AG09309 (cell line): ENCODE measurements at places on chromosomes 5 and 9.
A peak's percentile ranks its signal among the peaks of the same experiment; 100 is the strongest.

DNA sequence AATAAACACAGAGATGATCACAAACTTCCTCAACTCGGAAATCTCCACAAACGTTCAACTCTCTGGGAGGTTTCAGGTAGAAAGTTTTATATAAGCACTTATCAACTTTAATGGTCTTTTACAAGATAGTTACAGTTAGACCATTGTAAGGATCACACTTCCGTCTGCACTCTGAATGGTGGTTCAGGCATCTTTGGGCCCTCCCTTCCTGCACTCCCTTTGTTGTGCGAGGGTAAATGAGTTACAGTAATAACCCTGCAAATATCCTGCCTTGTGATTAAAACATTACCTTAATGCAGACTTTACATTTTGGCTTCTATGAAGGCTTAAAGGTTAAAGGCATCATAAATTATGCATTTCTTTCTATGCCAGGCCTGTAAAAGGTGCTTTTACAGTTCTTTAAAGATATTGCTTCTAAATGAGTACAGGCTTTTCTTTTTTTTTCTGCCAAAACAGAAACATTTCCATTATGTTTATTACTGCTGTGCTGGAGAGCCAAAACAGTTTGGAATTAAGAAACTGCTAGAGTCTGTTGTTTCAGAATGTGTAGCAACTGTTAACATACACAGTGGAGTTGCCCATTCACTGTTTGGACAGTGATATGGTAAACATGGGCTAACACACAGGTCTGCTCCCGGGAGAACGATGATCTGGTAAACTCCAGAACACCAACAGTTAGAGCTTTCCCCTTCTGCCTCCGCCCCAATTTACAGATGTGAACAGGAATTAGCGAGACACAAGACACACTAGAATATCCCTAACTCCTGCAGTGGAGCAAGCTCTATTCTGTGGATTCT, 1.1 kb downstream of the PRUNE2 start:
- DNase-seq: no peak

DNA sequence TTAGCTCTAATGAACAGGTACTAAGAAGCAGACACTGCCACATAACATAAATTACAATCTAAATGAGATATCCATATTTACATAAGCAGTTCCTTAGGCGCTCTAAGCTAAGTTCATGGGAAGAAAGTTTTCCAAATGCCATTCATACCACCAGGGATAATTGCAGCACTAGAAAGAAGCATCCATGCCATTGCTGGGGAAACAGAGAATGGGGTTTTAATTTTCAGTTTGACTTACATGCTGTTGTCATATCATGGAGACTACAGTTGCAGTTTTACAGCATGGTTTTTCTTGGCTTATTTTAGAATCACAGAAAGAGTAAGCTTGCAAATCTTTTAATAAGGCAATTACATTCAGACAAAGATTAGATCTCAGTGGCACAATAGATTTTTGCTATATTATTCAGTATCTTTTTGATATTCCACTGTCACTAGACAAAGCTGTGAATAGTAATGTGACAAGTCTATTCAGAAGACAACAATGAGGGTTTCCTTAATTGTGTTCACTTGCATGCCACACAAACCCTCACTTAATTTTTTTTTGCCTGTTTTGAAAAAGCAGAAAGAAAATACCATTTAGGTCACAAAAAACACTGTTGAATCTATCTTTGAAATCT, 108.4 kb upstream of the ELAVL2 start:
- DNase-seq: no peak

DNA sequence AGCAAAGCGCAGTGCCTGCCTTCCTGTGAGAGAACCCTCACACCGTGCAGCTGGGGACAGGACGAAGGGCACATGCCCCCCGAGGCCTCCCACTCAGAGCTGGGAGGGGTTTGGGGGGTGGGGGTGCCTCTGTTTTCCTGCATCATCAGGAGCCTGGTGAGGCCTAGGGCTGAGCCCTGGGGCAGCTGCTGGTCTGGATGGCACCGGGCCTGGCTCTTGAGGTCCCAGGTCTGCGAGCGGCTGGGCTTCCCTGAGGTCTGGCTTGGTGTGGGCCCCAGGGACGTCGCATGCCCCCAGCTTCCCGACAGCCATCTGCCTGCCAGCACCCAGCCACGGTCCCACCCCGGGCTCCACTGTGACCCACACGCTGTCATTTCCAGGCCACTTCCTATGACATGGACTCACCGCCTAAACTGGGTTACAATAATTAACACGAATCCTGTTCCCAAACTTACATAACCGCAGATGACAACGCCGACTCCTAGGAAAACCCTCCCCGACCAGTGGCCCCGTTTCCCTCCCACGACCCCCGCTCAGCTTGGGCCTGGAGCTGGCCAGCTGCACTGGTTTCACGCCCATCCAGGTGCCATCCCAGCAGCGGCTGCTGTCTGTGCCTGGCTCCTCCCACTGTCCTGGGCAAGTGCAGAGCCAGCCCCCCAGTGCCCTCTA, 8.7 kb downstream of the NACC2 start:
- no peak for DNase-seq

GRCh38 chr5:105782501-105782900, 1888.2 kb downstream of the EFNA5 start:
- no peak for DNase-seq

DNA sequence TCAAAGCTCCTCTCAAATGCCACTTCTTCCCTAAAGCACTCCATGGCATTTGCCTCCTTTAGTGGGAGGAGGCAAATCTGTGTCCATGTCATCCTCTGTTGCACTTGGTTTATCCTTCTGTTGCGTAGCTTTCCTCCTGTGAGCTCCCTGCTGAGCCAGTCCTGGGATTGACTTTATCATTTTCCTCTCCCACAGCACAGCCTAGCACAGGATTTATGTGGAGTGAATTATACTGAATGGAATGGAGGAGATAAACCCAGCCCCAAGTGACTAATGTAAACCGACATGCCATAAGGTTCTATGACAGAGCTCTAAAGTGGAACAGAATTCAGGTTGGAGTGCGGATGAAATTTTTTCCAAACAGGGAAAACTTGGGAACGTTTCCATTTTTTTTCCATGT, 26.4 kb upstream of the TOMM5 start:
- peak; percentile 79 for DNase-seq

- DNase-seq: no peak
Observed at GRCh38 chr5:142250119-142250518, 74.7 kb downstream of the SPRY4 start.

DNA sequence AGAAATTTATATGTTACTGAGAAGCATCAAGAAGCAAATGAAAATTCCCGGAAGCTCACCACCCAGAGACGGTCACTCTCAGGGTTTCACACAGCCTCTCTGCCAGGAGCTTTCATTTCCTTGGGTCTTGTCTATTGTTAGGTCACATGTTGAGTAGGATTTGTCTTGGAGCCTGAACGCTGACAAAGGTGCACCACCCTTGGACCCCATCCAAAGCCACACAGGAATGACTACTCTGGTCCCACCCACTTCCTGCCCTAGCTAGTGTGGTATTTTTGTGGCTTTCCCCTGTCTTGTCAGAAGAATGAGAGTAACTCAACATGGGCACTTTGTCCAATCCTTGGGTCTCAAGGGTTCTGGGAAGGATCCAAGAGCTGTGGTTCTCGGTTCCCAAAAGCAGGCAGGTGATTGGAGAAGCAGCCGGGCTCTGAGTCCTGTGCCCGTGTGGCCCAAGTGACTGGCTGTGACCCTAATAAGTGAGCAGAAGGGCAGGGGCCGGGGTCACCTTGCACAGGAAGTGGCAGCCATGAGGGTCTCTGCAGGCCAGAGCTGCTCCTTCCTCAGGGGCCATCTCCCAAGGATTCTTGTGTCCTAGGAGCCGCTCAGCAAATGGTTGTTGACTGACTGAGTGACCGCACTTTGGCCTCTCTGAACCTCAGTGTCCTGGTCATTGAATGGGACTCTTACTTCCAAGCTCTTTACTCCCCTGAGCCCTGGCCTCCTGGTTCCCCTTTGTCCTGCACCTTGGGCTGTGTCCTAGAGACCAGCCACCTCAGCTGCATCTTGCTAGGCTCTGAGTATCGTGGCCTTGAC, 6.9 kb downstream of the FGD3 start:
- DNase-seq: no peak

DNA sequence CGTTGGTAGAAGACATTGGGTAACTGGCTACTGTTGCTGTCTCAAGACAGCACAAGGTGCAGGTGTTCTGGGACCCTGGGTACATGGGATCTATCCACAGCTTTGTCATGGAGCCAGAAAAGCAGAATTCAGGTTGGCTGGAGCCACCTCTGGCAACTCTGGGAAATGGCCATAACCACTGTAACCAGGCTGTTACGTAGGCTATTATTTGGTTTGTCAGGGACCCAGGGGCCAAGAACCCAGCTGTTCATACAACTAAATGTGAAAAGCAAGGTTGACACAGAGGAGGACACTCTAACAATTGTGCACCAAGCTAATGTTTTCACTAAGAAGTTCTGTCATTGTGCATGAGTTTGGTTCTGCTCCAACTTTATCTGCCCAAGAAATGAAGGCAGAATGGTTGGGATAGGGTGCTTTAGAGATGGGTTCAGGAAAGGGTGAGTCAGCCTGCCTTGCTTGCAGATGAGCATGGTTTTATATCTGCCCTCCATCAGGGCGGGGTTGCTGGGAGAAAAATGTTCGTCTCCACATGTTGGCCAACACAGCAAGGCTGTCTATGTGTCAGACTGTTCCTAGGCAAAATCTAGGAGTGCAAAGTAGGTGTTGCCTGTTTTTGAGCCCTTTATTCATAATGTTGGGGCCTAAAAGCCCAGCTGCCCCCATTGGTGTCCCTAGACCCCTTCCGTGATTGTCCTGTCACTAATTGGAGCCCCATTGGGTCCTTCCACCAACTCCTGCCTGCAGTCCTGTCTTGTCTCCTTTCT, 131.3 kb upstream of the DAP start:
- DNase-seq: no peak

DNA sequence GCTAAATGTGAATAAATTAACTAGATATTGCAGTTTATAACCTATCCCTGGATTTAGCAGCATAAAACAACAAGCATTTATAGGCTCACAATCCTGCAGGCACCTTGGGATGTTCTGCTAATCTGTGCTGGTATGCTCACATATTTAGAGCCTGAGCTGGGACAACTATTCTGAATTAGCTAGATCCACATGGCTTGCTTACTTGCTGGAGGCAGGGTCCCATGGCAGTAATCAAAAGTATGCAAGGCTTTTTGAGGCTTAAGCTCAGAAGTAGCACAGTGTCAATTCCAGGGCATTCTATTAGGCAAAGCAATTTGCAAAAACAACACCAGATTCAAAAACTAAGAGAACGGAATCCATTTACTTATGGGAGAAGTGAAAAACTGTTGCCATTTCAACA, 745.0 kb upstream of the ACO1 start:
- no peak for DNase-seq

DNA sequence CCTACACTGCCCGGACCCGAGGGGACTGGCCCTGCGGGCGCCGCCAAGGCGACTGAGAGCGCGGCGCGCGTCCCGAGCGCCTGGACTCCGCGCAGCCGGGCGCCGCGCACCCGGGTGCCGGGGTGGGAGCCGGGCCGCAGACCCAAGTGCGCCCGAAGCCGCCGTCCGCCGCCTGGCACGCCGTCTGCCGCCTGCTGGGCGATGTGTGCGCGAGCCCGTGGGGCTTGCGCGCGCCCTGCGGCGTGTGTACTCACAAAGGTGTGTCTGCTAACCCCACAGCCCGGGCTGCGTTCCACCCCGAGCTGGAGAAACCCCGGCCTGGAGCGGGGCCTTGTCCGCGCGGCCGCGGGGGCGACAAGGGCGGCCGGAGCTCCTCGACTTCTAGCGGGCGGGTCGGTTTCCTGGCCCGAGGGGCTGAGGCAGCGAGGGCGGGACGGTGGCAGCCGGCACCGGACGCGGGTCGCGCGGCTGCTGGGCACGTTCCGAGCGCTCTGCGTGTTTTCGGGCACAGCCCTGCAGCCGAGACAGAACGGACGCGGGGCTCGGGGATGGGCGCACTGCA, 1.1 kb upstream of the ZSWIM6 start:
- no peak for DNase-seq

- DNase-seq: no peak
Observed at GRCh38 chr9:89725271-89725670, 120.5 kb downstream of the GADD45G start.

DNA sequence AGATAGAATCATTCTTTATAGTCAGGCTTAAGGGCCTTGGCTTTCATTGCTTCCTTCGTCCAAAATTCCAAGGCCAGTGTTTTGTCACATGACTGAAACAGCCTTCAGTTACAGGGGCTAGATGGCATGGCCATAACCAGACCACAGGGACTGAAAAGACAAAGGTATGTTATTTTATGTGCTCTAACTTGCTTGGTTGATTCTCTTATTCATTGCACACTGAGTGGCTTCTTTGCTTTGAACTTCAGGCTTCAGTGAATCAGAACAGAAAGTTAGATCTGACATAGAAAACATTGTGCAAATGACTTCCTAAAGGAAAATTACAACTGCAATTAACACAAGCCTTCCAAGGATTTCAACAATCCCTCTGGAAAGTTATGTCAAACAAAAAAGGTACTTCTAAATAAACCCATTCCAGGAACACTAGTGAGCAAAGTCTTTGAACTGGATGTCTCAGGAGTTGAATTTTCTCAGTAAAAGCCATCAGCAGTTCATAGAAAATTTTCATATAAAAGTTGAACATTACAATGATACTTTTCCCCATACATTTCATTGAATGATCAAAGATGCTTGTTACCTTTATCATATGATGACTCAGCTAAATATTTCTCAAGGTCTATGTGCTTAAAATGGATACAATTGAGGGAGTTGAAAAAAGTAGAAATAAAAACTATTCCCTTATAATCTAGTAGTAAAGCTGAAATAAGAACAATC, 355.3 kb downstream of the TMEM232 start:
- DNase-seq: no peak

- DNase-seq: peak; percentile 29
Observed at GRCh38 chr5:76831110-76831452, 12.3 kb downstream of the F2RL1 start.

GRCh38 chr5:170316937-170317336, 19.4 kb upstream of the LCP2 start:
- DNase-seq: no peak

DNA sequence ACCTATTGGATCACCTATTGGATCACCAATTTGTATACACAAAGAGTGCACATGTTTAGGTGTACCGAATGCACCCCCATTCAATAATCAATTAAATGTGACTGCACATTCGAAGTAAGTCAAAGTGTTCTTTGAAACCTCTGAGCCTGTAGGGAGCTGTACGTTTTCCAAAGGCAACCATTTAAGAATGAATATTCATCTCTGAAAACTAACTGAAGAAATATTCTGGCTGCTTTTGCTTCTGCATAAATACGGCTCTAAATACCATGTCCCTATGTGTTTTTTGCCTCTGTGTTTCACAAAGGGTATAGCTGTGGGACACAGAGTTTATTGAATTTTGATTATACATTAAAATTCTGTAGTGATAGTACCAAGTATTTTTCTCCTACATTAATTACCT, 95.4 kb downstream of the ITGA1 start:
- no peak for DNase-seq

DNA sequence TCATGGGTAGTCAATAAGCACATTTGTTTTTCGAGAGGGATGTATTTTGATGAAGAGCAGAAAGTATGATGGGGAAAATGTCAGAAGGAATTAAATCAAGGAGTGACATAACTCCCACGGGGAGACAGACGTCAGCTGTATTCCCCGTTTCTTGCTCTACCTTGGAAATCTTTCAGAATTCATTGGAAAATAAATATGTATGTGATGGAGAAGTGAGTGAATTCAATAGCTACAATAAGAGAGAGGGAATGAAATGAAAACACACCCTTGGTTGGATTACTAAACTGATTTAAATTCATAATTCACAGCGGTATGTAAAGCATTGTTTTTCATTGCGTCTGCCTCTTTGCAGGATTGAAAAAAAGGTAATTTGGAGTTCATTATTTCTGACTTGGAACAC, 209.7 kb upstream of the KLF4 start:
- no peak for DNase-seq

GRCh38 chr5:150322202-150322601, 19.5 kb upstream of the ARSI start:
- DNase-seq: no peak
